ENCODE measurements at places on chromosomes 12 and 14.

DNA sequence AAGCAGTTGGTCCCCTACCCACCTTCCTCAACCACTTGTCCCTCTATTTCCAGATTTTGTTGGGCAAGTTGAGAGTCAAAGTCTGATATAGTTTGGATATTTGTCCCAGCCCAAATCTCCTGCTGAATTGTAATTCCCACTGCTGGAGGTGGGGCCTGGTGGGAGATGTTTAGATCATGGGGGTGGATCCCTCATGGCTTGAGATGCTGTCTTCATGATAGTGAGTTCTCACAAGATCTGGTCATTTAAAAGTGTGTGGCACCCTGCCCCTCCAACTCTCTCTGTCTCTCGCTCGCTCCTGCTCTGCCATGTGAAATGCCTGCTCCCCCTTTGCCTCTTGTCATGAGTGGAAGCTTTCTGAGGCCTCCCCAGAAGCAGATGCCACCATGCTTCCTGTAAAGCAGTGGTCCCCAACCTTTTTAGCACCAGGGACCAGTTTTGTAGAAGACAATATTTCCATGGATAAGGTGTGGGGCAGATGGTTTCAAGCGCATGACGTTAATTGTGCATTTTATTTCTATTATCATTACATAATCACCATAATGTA, 37.3 kb upstream of the BCL11B start:
- DNase-seq: no peak

DNA sequence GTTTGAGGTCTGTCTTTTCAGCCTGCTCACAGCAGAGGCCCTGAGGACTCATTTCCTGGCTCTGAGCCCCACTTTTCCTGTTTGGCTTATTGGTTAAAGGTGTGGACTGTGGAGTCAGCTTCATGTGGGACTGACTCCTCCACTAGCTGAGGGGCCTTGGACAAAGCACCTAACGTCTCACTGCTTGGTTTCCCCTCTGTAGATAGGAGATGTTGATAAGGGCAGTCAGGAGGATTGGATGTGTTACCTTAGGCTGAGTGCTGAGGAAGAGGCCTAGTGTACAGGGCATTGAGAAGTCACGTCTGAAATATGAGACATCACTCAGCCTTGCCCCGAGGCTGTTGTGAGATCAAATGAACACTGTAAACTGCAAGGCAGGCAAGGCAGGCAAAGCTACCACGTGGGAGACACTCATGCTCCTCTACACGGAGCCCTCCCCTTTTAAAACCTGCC, 27.1 kb upstream of the TCL1A start:
- no peak for DNase-seq

DNA sequence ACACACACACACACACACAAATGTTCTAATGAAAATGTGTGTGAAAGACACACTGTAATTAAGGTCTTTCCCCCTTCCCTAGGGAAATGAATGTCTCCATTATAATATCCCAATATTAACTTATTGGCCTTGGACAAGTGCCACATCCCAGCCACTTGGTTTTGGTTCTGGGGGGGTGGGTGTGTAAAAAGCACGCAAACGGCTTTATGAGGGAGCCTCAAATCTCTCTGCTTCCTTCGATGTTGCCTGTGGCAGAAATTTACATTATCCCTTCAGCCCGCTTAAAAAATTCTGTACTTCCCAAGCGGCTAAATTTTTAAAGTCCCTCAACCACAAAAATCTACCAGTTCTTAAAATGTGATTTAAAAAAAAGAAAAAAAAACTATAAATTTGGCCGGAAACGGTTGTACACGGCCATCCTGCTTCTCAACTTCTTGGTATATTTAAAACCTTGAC, 432 bp downstream of the C14orf93 start:
- DNase-seq: no peak

- no peak for DNase-seq
Measured at GRCh38 chr12:89760783-89761182, 52.1 kb upstream of the ATP2B1 start.

- no peak for DNase-seq
Measured at GRCh38 chr12:126537961-126538530, 1472.8 kb downstream of the AACS start.

GRCh38 chr14:63605041-63605532, 36.6 kb downstream of the WDR89 start:
- no peak for DNase-seq

DNA sequence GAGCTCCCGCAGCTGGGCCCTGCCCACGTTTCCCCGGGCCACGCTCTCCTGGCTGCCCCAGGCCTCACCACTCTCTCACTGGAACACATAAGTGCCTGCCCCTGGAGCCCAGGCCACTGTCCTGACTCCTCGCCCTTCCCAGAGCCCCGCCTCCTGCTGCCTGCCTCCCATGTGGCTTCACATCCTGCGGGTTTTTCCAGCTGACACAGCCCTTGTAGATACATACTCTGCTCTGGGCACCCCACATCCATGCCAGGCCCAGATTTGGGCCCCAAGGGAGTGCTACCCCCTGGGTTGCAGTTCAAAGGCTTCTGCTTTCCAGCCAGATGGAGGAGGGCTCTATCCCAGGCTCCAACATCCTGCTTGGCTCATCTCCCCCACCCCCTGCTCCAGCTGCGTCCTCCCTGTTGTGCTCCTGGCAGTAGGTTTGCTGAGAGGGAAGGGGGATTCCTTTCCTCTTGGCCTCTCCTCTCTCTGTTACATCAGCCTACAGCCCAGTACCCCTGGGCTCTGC, 60.1 kb downstream of the TSPAN9 start:
- no peak for DNase-seq

DNA sequence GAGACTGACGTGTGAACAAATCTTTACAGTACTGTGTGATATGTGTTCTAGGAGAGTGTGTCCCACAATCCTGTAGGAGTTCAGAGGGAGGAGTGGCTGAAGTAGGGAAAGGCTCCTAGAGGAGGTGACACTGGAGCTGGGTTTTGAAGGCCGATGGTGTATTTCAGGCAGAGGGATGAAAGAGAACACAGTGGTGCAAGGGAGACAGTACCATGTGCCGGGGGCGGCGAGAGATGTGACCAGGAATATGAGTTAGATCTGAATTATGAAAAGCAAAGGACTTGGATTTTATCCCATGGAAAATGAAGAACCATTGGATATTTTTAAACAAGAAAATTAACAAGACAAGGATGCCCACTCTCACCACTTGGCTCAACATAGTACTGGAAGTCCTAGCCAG, 77.0 kb upstream of the ESRRB start:
- DNase-seq: no peak

DNA sequence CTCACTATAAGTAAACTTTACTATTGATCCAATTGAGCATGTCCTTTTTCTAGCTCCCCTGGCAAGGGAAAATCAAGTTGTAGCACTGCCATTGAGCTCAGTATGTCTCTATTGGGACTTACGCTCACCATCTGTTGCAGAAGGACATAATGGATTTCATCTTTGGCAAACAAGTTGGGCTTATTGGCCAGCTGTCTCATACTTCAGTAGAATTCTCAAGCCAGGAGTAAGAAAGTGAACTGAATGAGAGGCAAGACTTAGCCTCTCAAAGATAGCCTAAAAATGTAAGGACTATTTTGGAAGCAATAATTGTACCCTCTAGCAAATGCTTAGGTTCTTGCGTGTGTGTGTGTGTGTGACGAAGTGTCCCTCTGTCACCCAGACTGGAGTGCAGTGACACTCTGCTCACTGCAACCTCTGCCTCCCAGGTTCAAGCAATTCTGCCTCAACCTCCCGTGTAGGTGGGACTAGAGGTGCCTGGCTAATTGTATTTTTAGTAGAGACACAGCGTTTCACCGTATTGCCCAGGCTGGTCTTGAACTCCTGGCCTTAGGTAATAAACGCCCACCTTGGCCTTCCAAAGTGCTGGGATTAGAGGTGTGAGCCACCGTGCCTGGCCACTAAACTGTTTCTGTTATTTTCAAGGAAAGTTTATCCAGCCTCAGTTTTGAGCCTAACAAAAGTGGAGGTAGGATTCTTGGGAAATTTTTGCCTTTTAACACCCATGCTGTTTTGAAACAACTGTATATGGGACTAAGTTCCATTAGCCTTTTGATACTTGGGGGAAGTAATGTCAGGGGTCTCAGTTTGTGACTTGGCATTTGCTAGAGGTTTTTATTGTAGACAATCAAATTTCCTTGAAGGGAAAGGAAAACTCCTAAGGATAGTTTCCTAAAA, 7.0 kb downstream of the HNRNPA1 start:
- no peak for DNase-seq

DNA sequence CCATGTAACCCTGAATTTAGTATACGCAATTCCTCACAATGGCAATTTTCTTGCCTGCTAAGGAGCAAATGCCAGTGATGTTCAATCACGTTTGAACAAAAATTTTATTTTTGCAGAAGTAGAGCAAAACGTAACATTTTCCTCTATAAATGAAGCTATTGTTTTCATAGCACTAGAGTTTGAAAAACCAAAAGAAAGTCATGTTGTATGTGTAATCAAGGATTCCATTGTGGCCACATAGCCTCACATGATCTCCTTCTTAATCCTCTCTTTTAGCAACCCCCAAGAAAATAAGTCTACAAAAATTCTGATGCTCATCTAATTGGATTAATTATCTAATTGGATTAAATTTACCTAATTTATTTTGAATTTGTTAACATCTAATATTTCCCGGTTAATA, 1217.4 kb upstream of the FLRT2 start:
- no peak for DNase-seq

DNA sequence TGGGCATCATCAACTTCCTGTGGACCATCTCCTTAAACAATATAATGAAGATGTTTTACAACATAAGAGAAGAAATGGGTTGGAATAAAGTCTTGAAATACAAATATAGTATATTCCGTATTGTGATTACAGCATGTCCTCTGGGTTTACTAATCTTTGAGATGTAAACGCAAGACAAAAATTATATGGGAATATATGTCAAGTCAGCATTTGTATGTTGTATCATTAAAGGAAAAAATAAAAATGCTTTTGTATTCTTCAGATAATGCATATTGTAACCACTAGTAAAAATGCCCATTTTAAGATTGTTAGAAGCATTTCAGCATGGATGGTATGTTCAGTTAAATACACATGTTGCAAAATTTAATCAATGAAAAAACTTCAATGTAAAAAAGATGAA, 893.3 kb downstream of the FLRT2 start:
- no peak for DNase-seq

DNA sequence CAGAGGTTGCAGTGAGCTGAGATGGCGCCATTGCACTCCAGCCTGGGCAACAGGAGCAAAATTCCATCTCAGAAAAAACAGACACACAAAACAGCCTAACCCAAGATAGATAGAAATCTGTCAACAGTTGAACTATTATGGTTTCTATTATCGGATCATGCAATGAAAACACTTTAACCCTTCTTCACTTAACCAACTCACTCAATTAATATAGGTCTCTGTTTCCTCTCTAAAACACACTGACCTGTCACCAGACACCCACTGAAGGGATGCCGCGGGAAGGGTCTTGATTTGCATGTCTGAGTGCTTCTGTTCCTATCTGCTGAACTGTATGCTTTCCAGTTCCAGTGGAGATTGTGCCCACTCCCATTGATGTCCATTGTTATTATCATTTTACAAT, 38.0 kb upstream of the NUDT4 start:
- DNase-seq: no peak

- peak; percentile 33 for DNase-seq
Measured at GRCh38 chr14:21382886-21383847, 652 bp downstream of the SUPT16H start.

DNA sequence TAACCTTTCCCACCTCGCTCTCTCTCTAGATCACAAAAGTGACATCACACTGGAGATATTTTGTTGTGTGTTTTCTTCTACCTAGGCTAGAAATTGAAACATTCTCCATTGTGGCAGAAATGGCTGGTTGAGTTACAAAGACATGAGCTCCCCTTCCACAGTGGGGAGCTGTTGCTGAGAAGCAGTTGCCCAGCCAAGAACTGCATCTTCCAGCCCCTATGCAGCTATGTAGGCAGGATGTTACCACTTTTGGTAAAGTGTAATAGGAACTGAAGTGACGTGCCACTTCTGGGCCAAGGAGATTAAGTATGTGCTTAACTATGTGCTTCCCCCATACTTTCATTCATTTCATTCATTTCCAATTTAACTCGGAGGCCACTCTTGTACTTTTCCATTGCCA, 138.7 kb upstream of the E2F7 start:
- no peak for DNase-seq

GRCh38 chr12:3945671-3946070, 72.5 kb upstream of the PARP11 start:
- DNase-seq: no peak

- no peak for DNase-seq
Measured at GRCh38 chr12:19018302-19018970, 111.1 kb upstream of the PLEKHA5 start.

GRCh38 chr14:45133683-45134050, 614 bp downstream of the FKBP3 start:
- no peak for DNase-seq

DNA sequence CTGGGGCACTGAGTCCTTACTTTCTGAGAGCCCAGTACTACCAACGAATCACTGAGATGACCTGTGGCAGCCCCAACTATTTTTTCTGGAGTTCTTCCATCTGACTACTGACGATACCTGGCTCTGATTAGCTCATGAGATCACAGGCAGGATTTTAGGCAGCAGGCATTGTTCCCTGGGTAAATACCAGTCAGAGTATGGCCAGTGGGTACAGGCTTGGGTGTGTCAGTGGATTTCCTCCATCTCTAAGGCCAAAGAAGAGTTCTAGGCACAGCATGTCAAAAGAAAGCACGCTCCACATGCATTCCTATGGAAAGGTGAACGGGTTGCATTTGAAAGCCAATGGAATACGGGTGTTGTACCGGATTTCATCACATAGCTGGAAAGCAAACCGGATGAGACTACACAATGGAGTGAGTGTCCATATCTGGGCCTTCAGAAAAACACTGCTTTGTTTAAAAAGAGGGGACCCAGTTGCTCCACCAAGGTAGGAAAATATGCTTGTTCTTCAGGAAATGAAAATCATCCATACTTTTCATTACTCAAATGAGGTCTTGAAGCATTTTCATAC, 55.0 kb downstream of the PAX9 start:
- DNase-seq: no peak

GRCh38 chr14:62062645-62063044, 300.4 kb downstream of the SNAPC1 start:
- DNase-seq: no peak

GRCh38 chr14:57244106-57244505, 24.6 kb downstream of the EXOC5 start:
- DNase-seq: no peak

GRCh38 chr14:57692671-57693070, 173.2 kb downstream of the SLC35F4 start:
- no peak for DNase-seq

GRCh38 chr14:87601036-87601435, 391.9 kb downstream of the GALC start:
- DNase-seq: no peak

- no peak for DNase-seq
Measured at GRCh38 chr12:116882742-116883141, 1.5 kb upstream of the HRK start.
